GM23248 (cell line): ENCODE measurements at places on chromosomes 2 and 18.

- DNase-seq: no peak
Observed at GRCh38 chr18:36073676-36074075, 6.3 kb upstream of the RPRD1A start.

- no peak for DNase-seq
Observed at GRCh38 chr2:12806549-12807242, 90.0 kb downstream of the TRIB2 start.

DNA sequence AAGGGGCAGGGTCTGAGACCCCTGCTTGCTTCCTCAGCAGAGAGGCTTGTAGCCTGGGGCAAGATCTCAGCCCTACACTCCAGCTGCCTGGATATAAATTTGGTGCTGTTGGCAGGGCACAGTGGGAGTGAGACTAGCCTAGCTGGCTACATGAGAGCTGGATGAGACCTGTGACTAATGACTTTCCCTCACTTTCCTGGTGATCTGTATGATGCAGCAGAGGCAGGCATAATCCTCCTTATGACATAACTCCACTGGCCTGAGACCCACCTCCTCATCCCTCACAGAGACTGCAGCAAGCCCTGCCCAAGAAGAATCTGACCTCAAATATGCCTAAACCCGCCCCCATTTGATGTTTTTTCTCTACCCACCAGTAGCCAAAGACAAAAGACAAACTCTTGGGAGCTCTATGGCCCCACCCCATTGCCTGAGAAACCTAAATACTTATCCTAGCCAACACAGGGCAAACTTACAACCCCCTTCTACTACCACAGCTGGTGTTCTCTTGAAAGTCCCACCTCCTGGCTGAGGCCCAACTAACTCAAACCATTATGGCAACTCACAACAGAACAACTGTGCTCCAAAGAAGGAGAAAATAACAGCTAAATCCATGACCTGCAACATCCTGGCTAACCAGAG lies 102.7 kb downstream of the NR4A2 start:
- no peak for DNase-seq

- peak; percentile 21 for DNase-seq
Observed at GRCh38 chr2:218880102-218880858, at the start of gene WNT10A. Gene WNT10A (plus strand): TSS chr2:218880852. CDS start chr2:218880996, 144 bp downstream.

DNA sequence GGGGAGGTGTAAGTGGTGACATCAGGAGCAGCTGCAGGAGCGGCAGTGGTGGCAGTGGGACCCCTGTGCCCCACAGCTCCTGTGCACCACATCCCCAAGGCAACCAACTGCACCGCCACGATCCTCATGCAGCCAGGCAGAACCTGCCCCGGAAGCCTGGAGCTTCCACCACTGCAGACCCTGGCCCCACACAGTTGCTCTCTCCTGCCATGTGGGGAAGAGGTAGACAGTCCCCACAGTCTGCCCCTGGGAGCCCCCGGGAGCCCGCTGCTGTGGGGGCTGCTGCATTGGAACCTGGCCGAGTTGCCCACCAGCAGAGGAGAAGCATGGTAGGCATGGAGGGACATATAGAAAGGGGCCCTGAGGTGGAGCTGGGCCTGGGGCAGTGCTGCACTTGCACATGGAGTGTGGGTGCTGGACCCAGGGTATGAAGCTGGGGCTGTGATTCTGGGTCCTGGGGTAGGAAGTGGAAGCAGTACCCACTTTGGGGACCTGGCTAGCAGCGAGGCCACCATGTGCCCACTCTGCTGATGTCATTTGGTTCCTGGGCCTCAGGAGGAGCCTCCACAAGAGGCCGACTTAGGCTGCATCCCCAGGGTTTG lies 623.3 kb upstream of the LRRTM4 start:
- no peak for DNase-seq

GRCh38 chr2:22673529-22673928 lies 711.5 kb upstream of the KLHL29 start:
- DNase-seq: no peak

DNA sequence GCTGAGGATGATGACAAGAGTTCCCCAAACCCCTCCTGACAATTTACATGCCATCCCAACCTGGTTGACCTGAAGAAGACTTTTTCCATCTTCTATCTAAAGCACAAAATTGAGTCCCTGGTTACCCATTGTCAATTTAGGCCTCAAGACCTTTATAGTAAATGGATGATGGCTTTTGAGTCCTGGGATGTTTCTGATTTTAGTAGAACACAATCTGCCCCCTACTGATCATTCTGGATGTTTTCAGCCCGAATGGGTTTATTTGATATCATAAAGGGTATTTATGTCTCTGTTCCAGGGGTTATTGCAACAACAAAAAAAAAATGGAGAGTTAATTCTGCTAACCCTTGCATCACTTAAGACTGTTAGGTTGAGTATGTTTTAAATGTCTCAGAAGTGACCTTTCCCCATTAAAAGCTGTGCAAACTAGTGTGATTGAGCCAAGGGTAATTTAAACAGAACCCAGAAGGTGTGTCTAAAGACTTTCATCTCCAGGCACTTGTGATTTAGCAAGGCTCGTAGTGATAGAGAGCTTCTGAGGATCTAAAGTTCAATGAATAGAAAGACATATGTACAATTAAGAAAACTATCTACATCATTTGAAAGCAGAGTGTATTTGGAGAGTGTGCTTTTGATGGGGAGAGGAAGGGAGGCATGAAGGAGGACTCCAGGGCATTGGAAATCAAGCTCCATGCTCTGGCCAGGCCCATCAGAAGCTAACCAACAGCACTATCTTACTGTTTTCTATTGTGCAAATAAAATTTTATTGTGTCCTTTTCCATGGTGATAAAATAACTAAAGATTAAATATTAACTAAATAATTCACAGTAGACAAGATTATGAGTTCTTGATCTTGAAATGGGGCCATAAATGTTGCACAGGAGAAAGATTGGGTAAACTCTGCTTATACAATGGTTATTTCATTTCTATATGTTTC lies 96.6 kb upstream of the NOSTRIN start:
- DNase-seq: peak; percentile 60

DNA sequence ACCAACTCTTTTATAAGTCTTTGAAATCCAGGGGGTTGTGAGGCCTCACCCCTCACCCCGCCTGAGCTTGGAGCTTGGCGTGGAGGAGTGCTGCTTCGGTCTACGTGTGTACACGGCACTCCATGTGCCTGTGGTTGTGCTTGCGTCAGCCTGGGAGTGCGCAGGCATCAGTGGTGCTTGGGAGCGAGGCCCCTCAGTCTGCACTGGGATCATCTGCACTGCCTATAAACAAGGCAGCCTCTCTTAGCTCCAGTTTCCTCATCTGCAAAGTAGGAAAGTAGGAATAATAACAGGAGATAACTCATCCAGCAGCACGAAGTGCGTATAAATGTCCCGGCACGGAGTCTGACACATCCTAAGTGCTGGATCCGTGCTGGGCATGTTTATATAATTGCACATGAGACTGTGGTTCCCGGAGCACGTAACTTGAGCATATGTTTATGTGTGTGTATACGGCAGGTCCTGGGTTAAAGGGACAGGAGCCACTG lies 1.2 kb downstream of the GYPC start:
- DNase-seq: peak; percentile 97

DNA sequence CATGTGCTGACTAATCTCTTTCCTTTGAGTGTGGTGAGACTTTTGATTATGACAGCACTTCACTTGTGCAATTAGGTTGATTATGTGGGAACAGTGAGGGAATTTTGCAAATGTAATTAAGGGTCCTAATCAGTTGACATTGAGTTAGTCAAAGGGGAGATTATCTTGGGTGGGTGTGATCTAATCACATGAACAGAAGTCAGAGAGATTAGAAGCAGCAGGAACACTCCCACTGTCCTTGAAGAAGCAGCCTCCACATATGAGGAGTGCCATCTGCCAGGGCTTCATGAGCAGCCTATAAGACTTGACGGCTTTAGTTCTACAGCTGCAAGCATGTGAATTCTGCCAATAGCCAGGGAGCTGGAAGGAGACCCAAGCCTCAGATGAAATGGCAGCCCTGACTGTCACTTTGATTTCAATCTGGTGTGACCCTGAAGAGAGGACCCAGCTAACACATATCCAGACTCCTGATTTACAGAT lies 89.4 kb upstream of the APCDD1 start:
- DNase-seq: no peak

DNA sequence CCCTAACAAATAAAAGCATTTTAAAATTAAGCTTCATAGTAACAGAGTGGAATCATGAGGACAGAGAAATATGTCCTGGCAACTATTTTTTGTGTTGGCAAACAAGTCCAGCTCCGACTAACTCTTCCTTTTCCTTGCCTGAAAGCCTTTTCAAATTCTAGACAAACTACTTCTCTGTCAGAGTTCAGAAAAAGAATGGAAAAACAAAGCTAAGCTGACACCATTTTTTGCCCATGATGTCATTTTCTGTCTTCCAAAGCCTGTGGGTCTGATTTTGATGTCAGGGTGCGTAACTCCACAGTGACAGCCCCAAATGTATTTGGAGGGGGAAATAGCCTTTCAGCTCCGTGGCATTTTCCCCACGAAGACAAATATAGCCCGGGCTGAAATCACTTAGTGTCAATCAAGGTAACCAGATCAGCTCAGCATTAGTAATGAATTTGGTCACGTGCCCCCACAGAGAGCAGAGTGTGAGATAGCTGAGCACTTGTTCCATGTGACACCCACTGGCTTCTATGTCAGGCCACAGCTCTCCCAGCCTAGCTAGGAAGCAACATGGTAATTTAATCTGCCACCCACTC lies 233.0 kb upstream of the SIX2 start:
- DNase-seq: peak; percentile 54

GRCh38 chr18:24112874-24113615 lies 25.8 kb upstream of the CABYR start:
- peak; percentile 54 for DNase-seq

DNA sequence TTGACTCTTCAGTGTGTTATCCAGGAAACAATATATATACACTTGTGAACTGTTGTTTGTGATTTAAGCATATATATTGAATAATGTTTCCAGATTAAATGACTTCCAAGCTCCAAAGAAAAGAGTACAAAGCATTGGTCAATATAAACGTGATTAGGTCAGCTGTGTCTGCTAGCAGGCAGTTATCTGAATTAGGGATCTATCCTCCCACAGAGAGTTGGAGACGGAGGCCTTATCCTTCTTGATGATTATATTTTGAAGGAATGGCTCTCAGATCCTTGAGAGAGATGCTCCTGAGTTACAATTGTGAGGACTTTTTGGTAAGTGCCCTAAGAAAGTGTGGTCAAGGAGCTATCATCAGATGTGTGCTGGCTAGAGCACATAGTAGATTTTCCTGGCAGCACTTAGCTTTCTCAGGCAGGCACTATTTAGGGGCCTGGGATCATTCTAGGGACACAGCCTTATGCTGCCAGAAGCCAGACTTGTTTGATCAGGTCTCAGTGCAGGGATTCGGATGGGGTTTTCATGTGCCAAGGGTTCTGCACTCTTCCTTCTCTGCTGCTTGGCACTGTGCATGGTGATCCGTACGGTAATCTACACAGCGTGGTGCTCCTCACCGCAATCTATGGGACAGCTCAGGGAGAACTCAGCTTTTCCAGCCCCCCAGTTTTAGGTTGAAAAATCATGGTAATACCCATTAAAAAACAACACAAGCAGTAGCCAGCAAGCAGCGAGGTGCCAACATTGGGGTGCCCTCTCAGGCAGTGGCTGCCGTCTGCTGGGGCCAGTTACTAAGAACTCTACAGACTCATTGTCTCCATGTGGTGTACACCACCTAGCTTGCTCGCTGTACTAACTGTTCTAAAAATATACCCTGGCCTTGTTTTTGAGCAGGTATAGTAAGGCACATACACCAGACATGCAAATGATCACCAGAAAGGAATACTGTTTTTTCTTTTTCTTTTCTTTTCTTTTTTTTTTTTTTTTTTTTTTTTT lies 8.0 kb upstream of the ZDBF2 start:
- DNase-seq: no peak

- no peak for DNase-seq
Observed at GRCh38 chr2:82268446-82268845, 1963.9 kb upstream of the LRRTM1 start.

DNA sequence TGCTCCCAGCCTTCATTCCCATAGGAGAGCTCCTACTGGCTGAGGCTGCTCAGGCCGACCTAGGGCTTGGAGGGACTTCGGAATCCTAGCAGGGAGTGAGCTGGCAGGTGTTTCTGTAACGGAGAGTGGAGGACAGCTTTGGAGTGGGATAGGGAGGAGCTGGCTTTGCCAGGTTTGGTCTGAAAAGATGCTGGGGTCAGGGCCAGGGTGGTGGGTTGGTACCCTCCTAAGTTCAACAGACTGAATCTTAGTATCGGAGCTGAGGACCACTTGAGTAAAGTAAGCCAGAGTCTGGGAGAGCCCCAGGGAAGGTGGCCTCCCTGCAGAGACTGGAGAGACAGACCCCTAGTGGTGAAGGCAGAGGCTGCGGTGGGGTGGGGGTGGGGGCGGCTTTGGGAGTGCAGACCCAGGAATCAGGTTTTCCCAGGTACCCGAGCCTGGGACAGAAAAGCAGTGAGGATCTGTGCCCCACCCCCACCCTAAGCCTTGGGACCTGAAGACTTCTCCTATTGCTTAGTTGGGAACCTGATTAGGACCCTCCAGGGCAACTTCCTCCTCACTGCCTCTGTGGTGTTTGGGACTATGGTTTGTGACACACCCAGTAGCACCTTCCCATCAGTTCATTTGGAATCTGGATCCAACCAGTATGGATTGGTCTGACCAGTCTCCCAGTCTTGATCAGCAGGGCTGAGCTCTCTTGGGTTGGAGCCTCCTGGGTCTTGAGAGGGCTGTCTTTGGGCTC lies 3.0 kb downstream of the CNNM4 start:
- peak; percentile 37 for DNase-seq

- DNase-seq: no peak
Observed at GRCh38 chr2:33144243-33144642, 197.5 kb downstream of the LTBP1 start.

- DNase-seq: no peak
Observed at GRCh38 chr18:33656889-33657448, 79.0 kb downstream of the ASXL3 start.

- DNase-seq: no peak
Observed at GRCh38 chr2:177432703-177433102, 40.1 kb downstream of the AGPS start.

GRCh38 chr2:210503001-210503623 lies 26.6 kb upstream of the LANCL1 start:
- peak; percentile 69 for DNase-seq

DNA sequence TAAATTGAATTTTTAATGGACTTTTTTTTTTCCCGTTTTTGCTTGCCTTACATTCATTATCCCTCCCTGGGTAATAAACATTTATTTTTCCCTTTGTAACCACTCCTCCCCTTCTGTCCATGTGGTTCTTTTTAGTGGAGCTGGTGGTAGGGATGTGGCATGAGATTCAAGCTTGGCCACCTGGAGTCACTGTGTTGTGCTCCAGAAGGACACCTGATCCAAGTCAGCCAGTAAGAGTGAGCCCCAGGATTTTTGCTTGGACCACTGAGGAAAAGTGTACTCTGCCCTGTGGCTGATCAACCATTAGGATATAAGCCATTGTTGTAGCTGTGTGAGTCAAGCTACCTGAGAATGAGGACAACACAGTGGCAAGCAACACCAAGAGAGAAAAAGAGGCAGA lies 11.1 kb upstream of the ACTR3 start:
- DNase-seq: no peak
